ENCODE measurements at places on chromosomes 6 and 20. TPM values are rescaled to one million over a fixed set of nuclear protein-coding genes. Genes with fewer than 3 reads are reported as not detected.

DNA sequence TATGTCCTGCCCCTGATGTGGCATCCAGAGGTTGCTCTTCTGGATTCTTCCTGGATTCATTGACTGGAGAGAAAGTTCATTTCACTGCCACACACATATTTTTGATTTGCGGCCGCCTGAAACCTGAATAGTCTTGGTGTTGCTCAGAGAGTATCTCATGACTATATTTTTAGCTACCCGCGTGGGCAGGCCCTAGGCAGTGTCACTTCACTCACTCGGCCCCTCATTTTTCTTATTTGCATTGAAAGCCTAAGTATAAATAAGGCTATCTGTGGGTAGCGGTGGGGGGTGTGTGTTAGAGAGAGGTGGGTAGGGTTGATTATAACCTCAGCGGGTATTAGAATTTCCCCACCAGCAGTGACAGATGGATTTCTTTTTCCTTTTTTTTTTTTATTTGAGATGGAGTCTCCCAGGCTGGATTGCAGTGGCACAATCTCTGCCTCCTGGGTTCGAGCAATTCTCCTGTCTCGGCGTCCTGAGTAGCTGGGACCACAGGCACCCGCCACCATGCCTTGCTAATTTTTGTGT, 113.5 kb downstream of the JARID2 start:
- no peak for DNase-seq
- H3K4me3 ChIP-seq, result no peak overlapping the region
- no peaks in the 10 kb centered on the region for H3K27me3 ChIP-seq
- peaks cover 18% of the 10 kb centered on the region for H3K36me3 ChIP-seq
- H3K4me1 ChIP-seq, result peaks cover 30% of the 10 kb centered on the region
- no peak overlapping the region for H3K27ac ChIP-seq

Gene PTGIS
- 51.7 TPM for total RNA-seq

Gene ATP9A
- total RNA-seq, result 16.1 TPM

- no peak overlapping the region for H3K27ac ChIP-seq
- H3K4me1 ChIP-seq, result peaks cover 18% of the 10 kb centered on the region
- peaks cover 33% of the 10 kb centered on the region for H3K36me3 ChIP-seq
- no peaks in the 10 kb centered on the region for H3K27me3 ChIP-seq
- no peak overlapping the region for H3K4me3 ChIP-seq
- peak; percentile 88 for DNase-seq
Observed at GRCh38 chr20:49846206-49846807, 33.7 kb downstream of the SLC9A8 start.

- no peaks in the 10 kb centered on the region for H3K27me3 ChIP-seq
- peaks cover 34% of the 10 kb centered on the region for H3K36me3 ChIP-seq
- peaks cover 2% of the 10 kb centered on the region for H3K4me1 ChIP-seq
- no peak overlapping the region for H3K27ac ChIP-seq
- no peak overlapping the region for H3K4me3 ChIP-seq
Observed at GRCh38 chr6:10730254-10730653, 7.4 kb downstream of the TMEM14C start.

GRCh38 chr20:62215020-62215990, 4.8 kb downstream of the HRH3 start:
- no peak overlapping the region for H3K27ac ChIP-seq
- H3K27me3 ChIP-seq, result peaks cover 14% of the 10 kb centered on the region
- H3K4me3 ChIP-seq, result no peak overlapping the region
- H3K36me3 ChIP-seq, result no peaks in the 10 kb centered on the region

- H3K27ac ChIP-seq, result no peak overlapping the region
- DNase-seq, result no peak
- no peaks in the 10 kb centered on the region for H3K27me3 ChIP-seq
- H3K4me3 ChIP-seq, result no peak overlapping the region
- no peaks in the 10 kb centered on the region for H3K36me3 ChIP-seq
Observed at GRCh38 chr20:16260911-16261310, 312.3 kb downstream of the KIF16B start.

Gene NMBR
- total RNA-seq, result not detected

DNA sequence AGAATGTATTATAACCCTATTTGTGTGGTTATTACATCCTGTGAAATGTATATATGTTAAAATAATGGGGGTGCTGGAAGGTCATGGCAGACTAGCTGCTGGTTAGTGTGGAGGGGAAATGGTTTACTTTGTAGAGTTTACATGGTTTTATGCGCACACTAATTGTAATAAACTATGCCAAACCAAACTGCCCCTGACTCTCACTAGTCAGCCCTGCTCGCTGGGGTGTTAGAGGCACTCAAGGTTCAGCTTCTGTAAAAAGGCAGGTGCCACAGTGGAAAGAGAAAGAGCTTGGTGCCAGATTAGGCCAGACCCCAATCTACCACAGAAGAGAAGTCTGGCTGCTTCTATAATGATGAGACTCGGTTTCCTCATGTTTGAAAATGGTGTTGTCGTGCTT, 52.7 kb downstream of the GOPC start:
- H3K4me3 ChIP-seq, result peak overlapping the region; percentile 81
- H3K27me3 ChIP-seq, result peaks cover 10% of the 10 kb centered on the region
- peak overlapping the region; percentile 85 for H3K27ac ChIP-seq
- H3K36me3 ChIP-seq, result peaks cover 6% of the 10 kb centered on the region
- DNase-seq, result no peak

- H3K4me3 ChIP-seq, result no peak overlapping the region
- no peak for DNase-seq
- no peak overlapping the region for H3K27ac ChIP-seq
Observed at GRCh38 chr20:63589261-63590217, 15.5 kb upstream of the HELZ2 start.

- DNase-seq, result no peak
- H3K4me3 ChIP-seq, result no peak overlapping the region
Observed at GRCh38 chr20:39117491-39117890, 155.3 kb downstream of the DHX35 start.

Gene CGA
- total RNA-seq, result not detected

- peak overlapping the region; percentile 88 for H3K27ac ChIP-seq
- peaks cover 59% of the 10 kb centered on the region for H3K4me1 ChIP-seq
- no peak for DNase-seq
- H3K36me3 ChIP-seq, result peaks cover 39% of the 10 kb centered on the region
- H3K4me3 ChIP-seq, result no peak overlapping the region
- H3K27me3 ChIP-seq, result no peaks in the 10 kb centered on the region
Observed at GRCh38 chr6:16472349-16473069, 234.1 kb downstream of the GMPR start.

- no peaks in the 10 kb centered on the region for H3K36me3 ChIP-seq
- no peaks in the 10 kb centered on the region for H3K27me3 ChIP-seq
- no peaks in the 10 kb centered on the region for H3K4me1 ChIP-seq
- DNase-seq, result no peak
- H3K4me3 ChIP-seq, result no peak overlapping the region
Observed at GRCh38 chr6:139964737-139965136, 590.3 kb upstream of the CITED2 start.

Gene SOX12
- total RNA-seq, result 11.2 TPM

- no peak for DNase-seq
- no peaks in the 10 kb centered on the region for H3K36me3 ChIP-seq
- H3K4me3 ChIP-seq, result no peak overlapping the region
- H3K4me1 ChIP-seq, result no peaks in the 10 kb centered on the region
- no peak overlapping the region for H3K27ac ChIP-seq
Observed at GRCh38 chr20:52004715-52005114, 186.9 kb downstream of the ZFP64 start.

GRCh38 chr20:59673288-59673997, 69.1 kb downstream of the PHACTR3 start:
- no peak overlapping the region for H3K27ac ChIP-seq
- no peaks in the 10 kb centered on the region for H3K36me3 ChIP-seq
- H3K4me1 ChIP-seq, result no peaks in the 10 kb centered on the region
- DNase-seq, result no peak

Gene CALHM4
- not detected for total RNA-seq

Gene GLYATL3
- total RNA-seq, result not detected
